Breast epithelium (tissue), 4 donors: ENCODE measurements at places on chromosomes 7 and 10.
A peak's percentile ranks its signal among the peaks of the same experiment; 100 is the strongest.

GRCh38 chr7:7569081-7569527 is 2.4 kb downstream of the MIOS start:
- no peak for DNase-seq

DNA sequence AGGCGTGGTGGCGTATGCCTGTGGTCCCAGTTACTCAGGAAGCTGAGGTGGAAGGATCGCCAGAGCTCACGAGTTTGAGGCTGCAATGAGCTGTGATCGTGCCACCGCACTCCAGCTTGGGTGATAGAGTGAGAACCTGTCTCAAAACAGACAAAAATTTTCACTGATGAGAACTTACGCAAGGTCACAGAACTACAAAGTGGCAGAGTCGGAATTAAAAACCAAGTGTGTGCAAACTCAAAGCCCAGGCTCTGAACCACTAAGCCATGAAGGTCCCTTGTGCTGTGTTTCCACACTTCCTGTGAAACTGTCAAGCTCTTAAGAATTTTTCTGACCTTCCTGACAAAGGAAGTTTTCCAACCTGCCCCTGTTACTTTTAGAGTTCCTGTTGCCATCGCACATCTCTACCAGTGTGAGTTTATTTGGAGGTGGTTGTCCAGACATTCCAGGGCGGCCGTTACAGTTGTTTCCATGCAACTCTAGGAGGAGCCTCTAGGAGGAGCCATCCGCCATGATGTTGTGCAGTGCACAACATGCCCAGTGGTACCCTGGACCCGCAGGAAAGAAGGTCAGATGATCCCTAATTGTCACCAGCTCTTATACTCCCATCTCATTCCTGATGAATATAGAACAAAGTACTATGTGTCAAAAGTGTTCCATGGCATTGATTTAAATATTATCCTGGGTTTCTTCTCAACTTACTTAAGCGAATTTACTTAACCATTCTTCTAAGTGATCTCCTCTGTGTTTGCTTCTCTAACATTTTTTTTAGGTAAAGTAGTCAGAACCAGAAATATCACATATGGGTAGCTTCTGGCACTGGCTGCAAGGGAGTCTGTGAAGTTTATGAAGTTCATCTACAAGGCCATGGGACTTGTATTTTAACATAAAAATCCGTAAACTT is 49.0 kb upstream of the LYZL1 start:
- no peak for DNase-seq

DNA sequence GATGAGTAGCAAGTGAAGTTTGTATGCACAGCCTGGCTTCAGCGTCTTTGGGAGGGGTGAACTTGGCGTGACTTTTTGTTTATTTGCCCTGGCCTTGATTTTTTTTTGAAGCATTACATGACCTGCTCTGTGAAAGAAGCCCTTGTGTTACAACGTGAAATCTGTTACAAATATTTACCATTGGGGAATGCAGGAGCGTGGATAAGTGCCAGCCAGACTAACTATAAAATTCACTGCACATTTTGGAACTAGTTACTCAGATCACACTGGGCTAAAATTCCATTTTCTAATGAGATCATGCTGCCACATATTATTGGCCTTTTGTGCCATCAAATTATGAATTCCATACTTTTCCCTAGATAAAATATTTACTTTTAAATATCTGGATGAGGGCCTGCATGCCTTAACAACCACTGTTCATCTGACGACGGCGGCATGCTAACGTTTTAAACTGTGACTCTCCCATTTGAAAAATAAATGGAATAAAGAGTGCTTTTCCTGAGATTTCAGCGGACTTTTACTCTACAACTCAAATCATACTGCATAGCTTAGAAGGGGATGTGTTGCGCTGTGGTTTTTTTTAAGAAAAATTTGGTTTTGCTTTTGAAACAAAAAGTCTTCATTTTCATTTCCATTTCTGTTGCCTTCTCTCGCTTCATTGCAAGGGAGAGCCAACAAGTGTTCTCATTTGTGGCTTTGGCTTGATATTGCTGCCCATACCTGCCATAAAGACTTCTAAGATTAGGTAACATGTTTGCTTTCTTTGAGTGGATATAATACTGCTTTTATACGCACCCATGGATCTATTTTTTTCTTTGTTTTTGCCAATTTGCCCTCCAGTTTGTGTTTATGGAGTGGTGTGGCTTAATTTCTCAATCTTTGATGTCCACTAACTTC is 352.2 kb downstream of the TFEC start:
- no peak for DNase-seq

DNA sequence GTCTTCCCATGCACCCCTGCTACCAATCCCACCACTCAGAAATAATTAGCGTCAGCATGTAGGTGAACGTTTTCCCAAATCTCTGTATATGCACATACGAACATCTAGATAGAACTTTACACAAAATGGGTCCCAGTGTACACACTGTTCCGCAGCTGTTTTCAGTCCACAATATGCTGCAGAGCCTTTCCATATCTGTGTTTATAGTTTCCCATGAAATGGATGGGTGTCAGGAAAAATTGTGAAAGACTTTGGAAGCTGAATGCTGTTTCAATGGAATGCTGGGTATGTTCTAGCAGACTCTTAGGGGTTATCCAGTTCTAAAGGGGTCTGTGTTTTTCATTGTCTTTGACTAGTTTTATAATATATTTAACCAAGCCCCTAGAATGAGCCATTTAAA is 13.8 kb downstream of the GRK5 start:
- no peak for DNase-seq

- DNase-seq = no peak
These were observed 1.3 kb upstream of the TM9SF3 start for GRCh38 chr10:96588060-96588554.

- DNase-seq = no peak
These were observed 35.7 kb downstream of the P4HA1 start for GRCh38 chr10:73060738-73061635.

GRCh38 chr7:131521651-131522163 is 34.7 kb downstream of the PODXL start:
- peak; percentile 80 for DNase-seq

GRCh38 chr10:4310172-4310571 is 515.8 kb upstream of the AKR1E2 start:
- no peak for DNase-seq

GRCh38 chr7:2688409-2689342 is 674 bp downstream of the AMZ1 start:
- no peak for DNase-seq

- no peak for DNase-seq
These were observed 20.9 kb downstream of the MAP3K8 start for GRCh38 chr10:30454744-30455510.

- no peak for DNase-seq
These were observed 324.8 kb downstream of the SFMBT2 start for GRCh38 chr10:7085913-7086589.

GRCh38 chr7:137130751-137131158 is 212.8 kb downstream of the PTN start:
- DNase-seq = no peak

DNA sequence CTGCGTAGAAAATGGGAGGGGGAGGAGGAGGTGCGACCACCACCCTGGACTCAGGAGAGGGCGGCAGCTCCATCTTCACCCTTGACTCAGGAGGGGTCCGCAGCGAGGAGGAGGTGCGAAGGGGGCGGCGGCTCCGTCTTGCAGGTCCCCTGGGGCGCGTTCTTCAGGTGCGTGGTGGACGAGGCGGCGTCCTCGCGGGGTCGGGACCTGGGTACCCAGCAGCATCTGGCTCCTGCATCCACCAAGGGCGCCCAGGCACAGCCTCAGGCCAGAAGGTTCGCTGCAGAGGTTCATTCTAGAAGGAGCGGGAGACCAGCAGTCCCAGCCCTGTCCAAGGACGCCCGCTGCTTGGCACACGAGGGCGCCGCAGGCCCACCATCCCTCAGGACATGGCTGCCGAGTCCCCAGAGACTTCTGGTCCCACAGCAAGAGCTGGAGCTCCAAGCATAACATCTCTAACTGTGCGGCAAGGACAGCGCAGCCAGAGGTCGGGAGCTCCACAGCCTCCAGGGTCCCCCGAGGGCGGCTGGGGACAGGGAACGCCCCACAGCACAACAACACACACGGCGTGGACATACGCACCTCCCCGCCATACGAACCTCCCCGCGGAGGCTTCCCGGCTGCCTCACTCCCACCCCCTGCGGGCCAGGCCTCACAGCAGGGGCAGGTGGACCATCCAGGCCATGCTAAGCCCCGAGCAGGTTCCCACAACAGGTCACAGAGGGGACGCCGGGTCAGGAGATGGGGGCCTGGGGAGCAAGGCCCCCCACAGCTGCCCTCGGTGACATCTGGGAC is 16.8 kb upstream of the DPYSL4 start:
- no peak for DNase-seq

DNA sequence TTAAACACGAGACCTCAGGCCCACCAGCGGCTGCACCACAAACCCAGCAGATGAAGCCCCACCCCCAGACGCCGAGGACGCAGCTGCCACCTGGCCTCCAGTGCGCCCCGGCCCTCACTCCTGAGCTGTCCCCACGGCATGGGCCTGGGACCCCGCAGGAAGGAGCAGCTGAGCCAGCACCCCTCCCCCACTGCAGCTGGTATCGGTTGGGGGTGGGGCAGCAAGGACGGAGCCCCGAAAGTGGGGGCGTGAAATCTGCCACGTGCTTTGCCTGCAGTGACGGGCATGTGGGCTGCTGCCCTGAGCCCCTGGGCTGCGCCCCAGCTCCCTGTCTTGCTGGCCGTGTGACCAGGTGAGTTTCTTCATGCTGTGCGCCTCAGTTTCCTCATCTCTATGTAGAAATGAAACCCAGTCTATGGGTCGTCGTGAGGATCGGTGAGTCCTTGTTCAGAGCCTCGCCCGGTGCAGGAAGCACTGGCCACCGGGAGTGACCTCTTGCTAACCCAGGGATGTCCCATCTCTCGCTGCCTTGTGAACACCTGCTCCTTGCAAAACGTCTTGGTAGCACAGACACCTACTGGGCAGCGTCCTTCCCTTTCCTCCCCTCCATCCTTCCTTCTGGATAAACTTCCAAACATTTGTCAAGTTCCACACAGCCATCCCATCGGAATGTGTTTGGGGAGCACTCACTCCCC is 32.0 kb downstream of the CFAP46 start:
- peak; percentile 45 for DNase-seq

DNA sequence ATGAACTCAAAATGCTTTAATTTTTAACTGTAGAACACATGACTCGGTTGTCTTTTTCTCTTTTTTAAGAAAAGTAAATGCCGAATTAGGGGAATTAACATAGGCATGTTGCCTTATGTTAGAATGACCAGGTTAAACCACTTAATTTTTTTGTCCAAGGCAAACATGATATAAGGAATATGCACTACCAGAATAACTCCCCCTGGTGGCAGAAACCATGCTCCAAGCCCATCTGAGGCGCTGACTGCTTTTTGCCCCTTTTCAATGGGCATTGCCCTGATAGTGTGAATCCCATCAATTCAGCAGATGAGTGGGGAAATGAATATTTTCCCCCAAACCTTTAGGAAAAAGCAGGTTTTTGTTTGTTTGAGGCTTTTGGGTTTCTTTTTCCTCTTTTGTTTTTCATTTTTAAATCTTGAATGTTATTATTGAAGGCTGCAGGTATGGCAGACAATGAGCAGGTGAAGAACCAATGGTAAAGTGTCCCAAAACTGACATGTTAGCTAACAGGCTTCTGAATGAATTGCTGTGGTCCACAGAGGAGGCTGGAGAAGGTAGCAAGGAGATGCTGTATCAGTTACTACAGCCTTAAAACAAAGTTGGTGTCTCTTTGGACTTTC is 284.3 kb downstream of the SORCS3 start:
- no peak for DNase-seq

GRCh38 chr10:103859161-103860086 is 4.0 kb upstream of the SH3PXD2A start:
- no peak for DNase-seq

DNA sequence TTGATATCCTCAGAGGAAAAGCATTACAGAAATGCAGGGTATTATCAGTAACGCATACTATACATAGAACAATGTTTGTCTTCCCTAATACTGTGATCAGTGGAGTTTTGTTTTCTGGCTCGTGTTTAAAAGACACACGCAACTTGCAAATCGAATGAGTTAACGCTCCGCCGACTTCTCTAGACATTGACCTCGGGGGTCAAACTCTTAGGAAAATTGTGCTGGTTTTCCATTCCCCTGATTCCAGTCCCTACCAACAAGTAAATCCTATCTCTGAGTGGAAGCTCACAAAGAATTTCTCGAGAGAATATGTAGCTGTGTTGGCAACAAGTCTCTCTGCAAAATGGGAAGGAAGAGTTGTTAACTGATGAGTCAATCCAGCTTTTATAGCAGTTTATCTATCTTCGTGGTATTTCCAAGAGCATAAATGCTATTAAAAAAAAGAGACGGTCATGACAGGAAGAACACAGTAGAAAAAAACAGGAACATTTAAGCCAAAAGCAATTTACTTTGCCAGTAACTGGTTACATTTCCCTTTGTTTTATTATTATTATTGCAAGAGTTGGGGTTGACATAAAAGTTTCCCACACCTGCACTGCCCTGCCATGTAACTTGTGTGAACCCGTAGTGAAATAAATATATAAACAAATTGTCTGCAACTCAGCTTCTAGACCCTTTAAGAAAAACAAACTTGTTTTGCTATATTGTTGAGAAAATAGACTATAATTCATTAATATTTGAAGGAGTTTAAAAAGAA is 144.4 kb downstream of the ARID5B start:
- no peak for DNase-seq

DNA sequence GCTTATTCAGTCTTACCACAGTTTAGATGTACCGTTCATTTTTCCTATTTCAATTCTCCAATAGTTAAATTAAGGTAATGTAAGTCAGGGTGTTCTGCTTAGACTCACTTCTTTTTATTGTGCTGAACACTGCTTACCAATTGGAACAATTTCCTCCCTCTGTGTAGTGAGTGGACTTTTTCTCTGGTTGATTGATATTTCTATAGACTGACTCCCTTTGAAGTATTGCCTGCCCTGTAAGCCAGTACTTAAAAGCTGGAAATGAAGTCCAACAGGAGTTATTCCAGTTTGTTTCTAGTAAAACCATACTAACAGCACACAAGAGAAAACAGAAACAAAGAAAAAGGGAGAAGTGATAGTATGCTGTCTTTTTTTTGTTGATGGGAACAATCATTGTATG is 1674.9 kb downstream of the REEP3 start:
- DNase-seq = no peak

GRCh38 chr7:153151766-153152165 is 392.2 kb downstream of the ACTR3B start:
- no peak for DNase-seq

DNA sequence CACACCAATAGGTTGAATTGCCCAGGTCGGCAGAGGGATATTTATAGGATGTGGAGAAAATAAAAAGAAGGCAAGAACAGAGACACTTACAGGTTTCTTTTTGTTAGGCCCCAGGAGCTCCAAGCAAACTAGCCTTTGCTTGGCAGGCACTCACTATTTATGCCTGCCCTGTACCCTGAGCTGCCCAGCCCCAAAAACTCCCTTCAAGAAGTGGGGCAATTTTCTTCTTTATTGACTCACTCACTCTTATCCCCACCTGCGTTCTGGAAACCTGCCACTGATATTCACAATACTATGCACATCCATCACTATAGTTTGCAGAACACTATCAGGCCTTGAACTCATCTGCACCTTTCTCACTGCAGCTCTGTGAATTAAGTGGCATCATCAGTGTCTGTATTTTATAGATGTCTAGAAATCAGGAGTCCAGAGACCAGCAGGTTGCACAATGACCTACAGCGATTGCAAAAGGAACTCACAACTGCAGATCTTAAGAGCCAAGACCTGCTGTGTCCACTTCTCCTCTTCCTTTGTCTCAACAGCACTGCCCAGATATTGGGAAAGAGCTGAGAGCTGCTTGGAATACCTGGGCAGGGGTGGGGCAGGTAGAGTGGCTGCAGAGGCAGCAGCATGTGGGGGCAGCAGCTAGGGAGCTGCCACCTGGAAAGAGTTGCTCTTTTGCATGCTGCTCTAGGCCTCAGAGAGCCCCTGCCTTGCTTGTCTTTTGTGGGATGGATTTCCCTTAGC is at the start of gene SFTPD:
Gene SFTPD, minus strand, starts transcription at position 130 of the 747 bp plus-strand sequence. CDS start 2,446 bp downstream, outside the sequence.
- DNase-seq = no peak
